ENCODE measurements at places on chromosomes 3 and 15.

DNA sequence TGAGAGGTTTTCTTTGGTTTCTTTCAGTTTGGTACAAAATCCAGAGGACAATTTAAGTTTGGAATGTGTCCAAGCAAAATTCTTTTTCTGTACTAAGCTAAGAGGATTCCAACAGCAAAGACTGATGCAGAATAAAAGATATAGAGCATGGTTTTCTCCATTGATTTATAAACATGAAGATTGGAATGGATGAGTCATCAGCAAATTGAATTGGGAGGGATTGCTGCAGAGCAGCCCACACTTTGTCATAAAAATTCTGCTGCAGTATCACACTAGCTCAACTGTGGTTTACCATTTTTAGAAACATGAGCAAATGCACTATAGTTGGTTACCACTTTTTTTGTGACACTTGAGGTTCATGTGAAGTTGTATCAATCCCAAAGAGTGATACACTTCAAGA is 16.1 kb upstream of the LARP6 start:
- DNase-seq = no peak

DNA sequence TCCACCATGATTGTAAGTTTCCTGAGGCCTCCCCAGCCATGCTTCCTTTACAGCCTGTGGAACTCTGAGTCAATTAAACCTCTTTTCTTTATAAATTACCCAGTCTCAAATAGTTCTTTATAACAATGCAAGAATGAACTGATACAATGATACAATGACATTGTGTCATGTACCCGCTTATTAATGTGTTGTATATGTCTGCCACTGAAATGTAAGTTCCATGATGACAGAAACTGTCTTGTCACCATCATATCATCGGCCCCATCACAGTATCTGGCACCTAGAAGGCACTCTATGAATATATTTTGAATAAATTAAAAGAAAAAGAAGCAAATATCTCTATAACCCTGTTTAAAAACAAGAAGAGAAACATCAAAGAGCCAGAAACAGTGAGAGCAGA is 29.6 kb downstream of the FEZF2 start:
- DNase-seq = no peak

DNA sequence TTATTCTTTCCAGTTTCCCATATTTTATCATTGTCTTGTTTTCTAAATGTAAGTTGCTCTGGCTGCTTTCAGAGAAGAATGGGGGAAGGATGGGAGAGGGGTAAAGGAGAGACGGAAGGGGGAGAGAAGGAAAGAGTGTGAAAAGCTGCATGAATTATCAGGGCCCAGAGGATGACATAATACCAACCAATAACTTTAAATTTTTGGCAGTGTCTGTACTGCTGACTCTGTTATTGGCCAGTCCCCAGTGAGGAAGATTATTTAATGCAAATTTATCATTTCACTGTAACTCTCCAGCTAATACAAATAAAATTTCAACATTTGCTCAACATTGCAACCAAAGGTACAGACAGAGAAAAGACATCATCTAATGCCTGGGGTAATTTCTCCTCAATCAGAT is 551.7 kb upstream of the CFAP20DC start:
- no peak for DNase-seq

DNA sequence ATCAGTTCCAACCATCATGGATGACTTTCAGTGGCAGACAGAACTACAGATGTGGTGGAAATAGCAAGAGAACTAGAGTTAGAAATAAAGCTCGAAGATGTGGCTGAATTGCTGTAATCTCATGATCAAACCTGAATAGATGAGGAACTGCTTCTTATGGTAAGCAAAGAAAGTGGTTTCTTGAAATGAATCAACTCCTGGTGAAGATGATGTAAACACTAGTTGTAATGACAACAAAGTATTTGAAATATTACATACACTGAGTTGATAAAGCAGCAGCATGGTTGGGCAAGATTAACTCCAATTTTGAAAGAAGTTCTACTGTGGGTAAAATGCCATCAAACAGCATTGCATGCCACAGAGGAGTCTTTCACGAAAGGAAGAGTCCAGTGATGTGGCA is 131.7 kb upstream of the FAM3D start:
- no peak for DNase-seq

DNA sequence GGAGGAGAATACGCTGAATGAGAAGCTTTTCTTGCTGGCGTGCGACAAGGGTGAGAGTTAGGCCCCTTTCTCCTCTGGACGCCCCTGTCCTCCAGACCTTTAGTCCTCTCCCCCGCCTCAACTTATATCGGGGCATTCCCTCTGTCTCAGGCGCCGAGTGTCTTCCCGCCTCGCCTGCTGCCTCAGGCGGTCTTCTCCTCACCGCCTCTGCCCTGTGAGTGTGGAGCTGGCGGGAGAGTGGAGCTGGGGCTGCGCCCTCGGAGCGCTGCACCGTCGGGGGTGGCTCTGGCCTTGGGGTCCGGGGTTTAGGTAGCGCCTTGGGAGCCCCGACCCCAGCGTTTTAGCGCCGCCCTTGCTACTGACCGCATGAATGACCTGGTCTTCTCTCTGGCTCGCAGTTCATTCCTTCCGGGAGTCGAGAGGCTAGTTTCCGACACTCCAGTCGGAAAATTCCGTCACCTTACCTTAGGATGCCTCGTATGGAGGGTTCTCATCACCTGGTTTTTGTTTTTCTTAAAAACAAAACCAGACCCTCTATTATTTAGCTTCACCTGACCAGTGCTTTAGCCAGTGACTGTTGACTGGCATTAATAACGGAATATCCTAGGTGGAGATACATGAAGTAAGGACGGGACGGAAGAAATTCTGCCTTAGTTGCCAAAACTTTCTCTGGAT is 985 bp downstream of the TRPC1 start:
- DNase-seq = peak; percentile 29

GRCh38 chr15:85419161-85419560 is 38.8 kb downstream of the AKAP13 start:
- no peak for DNase-seq

DNA sequence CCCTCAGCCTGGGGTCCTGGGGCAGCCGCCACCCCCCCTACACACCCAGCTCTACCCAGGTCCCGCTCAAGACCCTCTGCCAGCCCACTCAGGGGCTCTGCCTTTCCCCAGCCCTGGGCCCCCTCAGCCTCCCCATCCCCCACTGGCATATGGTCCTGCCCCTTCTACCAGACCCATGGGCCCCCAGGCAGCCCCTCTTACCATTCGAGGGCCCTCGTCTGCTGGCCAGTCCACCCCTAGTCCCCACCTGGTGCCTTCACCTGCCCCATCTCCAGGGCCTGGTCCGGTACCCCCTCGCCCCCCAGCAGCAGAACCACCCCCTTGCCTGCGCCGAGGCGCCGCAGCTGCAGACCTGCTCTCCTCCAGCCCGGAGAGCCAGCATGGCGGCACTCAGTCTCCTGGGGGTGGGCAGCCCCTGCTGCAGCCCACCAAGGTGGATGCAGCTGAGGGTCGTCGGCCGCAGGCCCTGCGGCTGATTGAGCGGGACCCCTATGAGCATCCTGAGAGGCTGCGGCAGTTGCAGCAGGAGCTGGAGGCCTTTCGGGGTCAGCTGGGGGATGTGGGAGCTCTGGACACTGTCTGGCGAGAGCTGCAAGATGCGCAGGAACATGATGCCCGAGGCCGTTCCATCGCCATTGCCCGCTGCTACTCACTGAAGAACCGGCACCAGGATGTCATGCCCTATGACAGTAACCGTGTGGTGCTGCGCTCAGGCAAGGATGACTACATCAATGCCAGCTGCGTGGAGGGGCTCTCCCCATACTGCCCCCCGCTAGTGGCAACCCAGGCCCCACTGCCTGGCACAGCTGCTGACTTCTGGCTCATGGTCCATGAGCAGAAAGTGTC is 30.2 kb downstream of the PTPN23 start:
- no peak for DNase-seq

- DNase-seq = no peak
These were observed 29.9 kb downstream of the MKRN3 start for GRCh38 chr15:23595368-23595767.

DNA sequence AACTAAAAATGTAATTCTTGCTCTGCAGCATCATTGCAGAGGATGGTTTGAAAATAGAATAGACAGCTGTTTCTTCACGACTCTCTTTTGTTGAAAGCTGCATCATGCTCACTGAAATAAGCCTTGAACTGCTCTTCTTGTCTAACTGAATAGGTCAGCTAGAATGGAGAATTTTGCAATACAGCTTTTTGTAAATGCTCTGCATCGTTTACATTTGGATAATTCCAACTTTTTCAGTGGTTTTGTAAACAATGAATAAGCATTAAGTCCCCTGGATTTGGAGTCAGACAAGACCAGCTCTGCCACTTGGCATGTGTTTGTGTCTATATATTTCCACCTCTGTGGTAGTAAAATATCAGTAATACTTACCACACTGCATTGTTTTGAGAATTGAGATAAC is 95.2 kb downstream of the PLSCR2 start:
- DNase-seq = no peak

- no peak for DNase-seq
These were observed 15.1 kb downstream of the NTRK3 start for GRCh38 chr15:88241461-88241860.

- no peak for DNase-seq
These were observed 29.9 kb downstream of the SLC49A4 start for GRCh38 chr3:122824465-122825381.

DNA sequence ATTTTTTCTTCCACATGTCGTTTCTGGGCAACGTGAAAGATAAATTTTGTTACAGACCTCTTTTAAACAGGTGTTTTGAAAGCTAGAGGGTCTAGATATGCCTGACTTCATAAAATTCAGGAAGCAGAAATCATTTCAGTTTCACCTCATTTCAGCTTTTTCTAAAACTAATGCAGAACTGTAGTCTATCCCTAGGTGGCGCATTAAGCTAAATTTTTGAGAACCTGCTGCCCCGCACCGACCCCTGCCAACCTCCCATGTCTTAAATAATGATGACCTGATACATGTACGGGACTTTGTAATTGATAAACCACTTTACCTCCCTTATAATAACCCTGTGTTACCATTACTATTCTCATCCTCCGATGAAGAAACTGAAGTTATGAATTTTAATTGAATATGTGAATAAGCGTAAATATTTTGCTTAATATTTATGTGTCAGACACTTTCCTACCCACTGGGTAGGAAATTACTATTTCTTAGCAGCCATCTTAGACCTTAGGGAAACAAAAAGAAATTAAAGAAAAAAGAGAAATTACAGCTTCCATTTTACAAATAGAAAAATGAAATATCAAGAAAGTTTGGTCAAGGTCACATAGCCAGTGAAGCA is 78.7 kb upstream of the GCNT3 start:
- peak; percentile 43 for DNase-seq

GRCh38 chr3:126018995-126019394 is 50.0 kb downstream of the ROPN1B start:
- DNase-seq = no peak

DNA sequence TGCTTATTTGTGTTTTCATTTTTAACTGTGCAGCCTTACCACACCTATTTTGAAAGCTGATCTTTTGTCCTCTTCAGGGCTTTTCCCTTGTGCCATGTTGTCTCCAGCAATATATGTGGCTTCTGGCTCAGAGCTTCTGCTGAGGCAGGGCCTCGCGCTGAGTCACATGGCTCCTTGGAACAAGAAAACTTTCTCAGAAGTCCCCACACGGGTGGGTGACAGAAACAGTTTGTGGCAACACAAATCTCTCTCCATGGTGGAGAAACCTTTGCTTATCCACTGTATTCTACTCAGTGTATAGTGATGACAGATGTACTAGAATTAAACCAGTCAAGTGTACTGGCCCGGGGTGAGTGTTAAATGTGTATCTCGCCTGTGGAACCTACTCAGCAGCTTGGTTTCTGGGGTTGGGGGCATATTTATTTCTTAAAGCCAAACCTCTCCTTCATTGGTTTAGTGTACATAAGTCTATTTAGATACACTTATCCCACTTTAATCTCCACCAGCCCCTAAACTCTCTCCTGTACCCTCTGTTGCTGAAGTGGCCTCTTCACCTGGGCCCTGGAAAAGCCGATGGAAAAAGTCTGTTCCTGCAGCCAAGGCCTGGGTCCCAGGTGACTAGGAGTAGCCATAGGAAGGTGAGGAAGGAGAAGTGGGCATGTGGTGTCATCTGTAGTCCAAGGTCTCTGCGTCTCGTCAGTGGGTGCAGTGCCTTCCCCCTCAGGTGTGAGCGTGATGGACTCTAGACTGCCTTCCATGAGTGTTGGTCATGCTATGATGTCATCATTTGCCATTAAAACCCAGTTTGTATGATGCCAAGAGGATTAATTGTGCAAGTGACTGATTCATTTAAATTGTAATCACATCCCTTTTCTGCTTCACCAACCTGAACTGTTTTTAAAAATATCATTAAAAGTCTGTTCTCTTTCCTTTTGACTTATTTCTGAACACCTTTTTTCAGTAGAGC is 3.2 kb upstream of the FBXL22 start:
- no peak for DNase-seq

- peak; percentile 28 for DNase-seq
These were observed 19.5 kb downstream of the MRAS start for GRCh38 chr3:138367911-138368310.

GRCh38 chr15:57751177-57751800 is 44.8 kb downstream of the POLR2M start:
- DNase-seq = no peak

GRCh38 chr3:58963928-58964503 is 85.8 kb downstream of the CFAP20DC start:
- DNase-seq = peak; percentile 43

- DNase-seq = no peak
These were observed 54.6 kb downstream of the RBMS3 start for GRCh38 chr3:29335438-29335837.

DNA sequence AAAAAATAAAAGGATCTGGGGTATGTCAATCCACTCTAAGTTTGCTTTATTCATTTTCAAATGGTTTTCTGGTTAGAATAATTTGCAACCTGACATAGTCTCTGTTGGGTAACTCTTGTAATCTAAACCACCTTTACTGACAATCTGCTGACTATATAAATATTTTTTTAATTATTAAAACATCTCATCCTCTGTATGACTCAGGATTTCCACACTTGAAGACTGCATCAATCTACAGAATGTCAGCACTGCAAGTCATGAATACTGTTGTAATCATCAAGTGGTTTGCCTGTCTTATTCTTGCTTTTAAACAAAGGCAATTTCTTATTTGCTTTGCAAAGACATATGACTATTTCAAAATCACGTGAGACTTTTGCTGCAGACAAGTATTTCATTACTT is 42.1 kb downstream of the VGLL3 start:
- no peak for DNase-seq

GRCh38 chr3:19348941-19349564 is 200.7 kb downstream of the KCNH8 start:
- peak; percentile 44 for DNase-seq

- DNase-seq = no peak
These were observed 1.1 kb upstream of the PARP15 start for GRCh38 chr3:122576174-122576940.

DNA sequence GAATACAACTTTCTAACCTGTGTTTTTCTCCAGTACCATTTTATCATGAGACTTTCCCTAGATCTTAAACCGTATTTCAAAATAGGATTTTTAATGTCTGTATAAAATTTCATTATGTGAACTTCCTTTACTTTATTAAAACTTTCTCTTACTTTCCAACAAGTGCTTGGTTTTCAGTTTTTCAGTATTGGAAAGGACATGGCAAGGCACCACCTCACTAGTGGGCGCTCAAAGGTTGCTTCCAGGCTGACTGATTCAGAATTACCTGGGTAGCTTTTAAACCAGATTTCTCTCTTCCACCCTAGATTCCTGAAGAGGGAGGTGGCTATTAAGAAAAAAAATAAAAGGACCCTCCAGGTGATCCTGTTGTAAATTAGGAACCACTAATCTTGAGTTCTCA is 236.6 kb downstream of the SOX2 start:
- DNase-seq = no peak
